ENCODE measurements at places on chromosomes 5 and 9. TPM values are rescaled to one million over a fixed set of nuclear protein-coding genes. Genes with fewer than 3 reads are reported as not detected.

The MZB1 gene
- 0.43 TPM for total RNA-seq

The IFNA2 gene
- total RNA-seq, result not detected

GRCh38 chr5:119179857-119180641 lies 109.2 kb downstream of the DMXL1 start:
- peak; percentile 12 for DNase-seq

DNA sequence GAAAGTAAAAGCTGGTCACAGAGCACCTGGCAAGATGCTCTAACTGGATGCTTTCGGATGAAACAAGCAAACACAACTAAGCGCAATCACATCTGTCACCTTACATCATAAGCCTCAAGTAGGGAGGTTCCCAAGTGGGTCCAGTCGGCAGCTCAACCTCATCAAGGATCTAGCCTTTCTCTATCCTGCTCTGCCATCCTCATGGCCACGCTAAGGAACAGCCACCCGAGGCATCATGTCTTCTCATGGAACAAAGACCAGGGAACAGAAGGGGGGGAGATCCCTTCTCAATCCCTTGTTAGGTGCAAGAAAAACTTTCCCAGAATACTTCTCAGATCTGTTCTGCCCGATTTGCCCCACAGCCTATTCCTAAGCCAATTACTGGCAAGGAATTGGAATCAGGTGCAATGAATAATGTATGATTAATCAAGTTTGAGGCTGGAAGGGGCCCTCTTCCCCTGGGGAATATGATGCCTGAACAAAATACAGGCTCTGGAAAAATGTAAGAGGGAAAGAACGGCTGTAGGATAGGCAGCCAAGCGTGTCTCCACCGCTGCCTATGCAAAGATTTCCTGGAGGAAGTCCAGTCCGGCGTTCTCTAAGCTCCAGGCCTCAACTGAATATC lies 1.3 kb upstream of the HABP4 start:
- DNase-seq, result no peak

The FSTL4 gene
- total RNA-seq, result under 0.01 TPM

The CMBL gene
- total RNA-seq, result 8.2 TPM

- DNase-seq, result no peak
Observed at GRCh38 chr5:95044096-95044495, 240.8 kb downstream of the MCTP1 start.
